ENCODE measurements at places on chromosomes 2 and 18.
A peak's percentile ranks its signal among the peaks of the same experiment; 100 is the strongest.

GRCh38 chr2:220708366-220708765 is 863.7 kb downstream of the EPHA4 start:
- peak; percentile 61 for DNase-seq

GRCh38 chr18:68574311-68574710 is 140.6 kb downstream of the TMX3 start:
- no peak for DNase-seq

GRCh38 chr2:113157118-113157896 is 16.5 kb upstream of the PSD4 start:
- no peak for DNase-seq

DNA sequence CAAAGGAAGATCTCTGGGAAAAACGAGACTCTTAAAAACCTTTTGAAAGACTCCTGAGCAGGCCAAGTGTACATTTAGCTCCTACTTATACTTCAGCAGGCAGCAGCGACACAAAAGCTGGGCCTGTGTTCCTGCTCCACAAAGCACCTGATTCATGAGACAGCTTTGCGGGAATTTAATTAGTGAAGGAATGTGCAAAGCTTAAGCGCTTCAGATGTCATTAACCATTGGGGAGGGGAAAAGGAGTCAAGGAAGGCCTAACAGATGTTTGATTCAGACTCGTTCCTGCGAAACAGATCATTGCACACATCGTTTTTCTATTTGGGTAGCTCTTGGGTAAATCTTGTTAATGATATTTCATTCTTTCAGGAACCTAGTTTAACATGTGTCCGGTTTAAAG is 125.9 kb downstream of the MAIP1 start:
- DNase-seq, result no peak

DNA sequence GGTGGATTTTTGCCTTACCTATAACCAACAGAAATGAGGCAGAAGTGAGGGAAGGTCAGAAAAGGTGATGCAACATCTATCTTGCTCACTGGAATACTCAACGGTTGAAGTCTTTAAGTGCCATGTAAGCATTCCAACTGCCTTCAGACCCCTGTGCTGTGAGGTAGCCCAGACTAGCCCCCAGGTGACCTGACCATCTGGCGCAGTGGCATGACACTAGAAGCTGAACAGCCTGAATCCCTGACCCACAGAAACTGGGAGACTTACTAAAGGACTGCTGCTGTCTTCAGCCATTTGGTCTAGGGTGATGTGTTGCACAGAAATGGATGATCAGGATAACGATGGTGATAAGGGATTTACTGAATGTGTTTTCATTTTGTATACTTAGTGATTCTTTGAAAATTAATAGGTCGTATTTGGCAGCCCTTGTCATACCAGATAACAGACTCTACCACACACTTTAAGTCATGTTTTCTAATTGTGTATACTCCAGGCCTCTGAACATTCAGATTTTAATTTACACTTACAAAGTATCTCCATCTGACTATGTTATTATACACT is 161.5 kb downstream of the STK39 start:
- no peak for DNase-seq

GRCh38 chr2:58006952-58007284 is 39.7 kb upstream of the VRK2 start:
- no peak for DNase-seq

DNA sequence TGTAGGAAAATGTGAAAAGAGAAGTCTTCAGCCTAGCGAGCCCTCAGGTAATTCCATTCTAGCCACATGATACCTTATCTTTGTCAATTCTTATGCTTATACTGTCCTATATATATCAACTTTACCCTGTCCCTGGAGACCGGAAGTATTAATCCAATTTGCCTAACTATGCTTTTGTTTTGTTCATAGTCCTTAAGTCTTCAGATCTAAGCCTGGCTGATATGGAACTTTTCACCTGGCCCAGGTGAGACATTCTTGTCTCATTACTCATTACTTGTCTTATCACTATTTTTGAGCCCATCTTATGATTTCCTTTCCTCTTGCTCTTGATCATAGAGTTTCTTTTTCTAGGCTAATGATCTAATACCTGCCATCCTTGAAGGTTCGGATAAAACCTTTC is 194.1 kb upstream of the FANCL start:
- no peak for DNase-seq

GRCh38 chr2:172928756-172929155 is 146.9 kb upstream of the MAP3K20 start:
- DNase-seq, result peak; percentile 59

DNA sequence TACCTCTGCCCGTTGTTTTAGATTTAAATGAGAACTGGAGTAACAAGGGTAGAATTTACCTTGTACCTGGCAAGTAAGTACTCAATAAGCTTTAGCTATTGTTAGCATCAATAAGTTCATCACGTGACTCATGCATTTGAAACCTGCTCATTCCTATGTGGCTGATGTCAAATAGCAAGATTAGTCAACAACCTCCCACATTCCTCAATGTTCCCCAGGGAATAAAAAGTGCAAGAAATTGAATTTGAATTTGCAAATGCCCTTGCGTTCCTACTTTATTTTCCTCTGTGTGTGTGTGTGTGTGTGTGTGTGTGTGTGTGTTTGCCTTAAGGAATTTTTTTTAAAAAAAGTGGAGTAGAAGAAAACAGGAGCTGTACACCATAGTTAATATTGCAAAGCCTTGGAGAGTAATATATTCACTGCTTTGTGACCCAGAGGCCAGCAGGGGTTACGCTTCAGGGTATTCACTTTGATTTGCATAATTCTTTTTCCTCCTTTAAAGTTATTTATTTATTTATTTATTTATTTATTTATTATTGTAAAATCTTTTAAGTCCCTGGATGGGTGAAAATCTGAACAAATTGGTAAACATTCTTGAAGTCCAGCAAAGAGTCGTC is 43.9 kb upstream of the DNAH7 start:
- peak; percentile 68 for DNase-seq

DNA sequence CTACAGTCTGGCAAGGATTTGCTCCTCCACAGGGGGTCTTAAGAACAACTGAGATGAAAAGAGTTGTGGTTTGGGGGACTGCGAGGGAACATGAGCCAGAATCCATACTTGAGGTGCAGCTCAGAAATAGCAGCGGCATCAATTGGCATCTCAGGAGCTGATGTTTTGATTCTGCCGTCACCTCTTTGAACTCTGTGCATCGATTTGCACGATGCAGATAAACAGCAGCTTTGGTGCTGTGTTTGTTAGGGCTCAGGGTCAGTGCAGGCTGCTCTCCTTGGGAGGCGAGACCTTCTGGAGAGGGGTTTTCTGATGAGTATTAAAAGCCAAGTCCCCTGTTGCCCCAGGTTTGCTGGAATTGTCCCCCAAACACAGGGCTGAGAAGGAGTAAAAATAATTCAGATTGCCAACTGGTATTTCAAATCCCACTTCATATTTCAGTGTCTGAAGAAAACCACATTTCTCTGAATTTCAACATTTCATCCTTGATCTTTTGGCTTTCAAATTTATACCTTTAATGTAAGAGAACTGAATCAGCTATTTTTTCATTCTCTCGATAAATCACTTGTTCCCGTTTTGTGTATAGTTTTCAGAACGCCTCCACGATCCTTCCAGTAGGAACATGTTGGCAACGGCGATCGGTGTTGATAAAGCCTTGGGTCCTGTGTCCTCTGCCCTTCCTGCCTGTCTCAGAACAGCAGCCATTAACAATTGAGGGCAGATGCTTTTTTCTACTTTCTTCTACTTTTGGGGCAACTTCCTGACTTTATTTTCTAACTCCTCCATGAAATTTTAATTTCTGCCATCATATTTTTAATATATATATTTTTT is 65.0 kb downstream of the RAB31 start:
- no peak for DNase-seq

DNA sequence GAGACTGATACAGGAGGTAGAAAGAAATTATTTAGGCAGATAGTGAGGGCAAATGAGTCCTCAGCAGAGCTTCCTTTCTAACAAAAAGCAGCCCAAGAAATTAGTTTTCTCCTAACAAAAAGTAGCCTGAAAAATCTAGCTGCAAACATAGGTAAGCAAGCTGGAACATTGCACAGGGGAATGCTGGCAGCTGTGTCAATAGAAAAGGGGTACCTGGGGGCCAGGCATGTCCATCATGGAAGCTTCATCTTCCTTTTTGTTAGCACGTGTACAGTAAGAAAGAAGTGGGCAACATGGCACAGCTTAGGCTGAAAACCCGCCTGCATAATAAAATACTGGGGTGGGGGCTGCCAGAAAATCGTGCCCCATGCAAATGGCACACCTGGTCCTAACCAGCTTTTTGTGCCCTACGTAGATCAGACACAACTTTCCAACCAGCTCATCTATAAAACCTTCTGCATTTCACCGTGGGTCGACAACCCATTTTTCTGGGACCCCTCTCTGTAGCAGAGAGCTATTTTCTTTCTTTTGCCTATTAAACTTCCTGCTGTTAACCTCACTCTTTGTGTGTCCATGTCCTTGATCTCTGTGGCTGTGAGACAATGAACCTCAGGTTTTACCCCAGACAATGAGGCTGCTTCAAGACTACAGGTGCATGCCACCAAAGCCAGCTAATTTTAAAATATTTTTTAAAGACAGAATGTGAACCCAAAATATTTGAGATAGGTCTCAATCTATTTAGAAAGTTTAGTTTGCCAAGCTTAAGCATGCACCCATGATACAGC is 6.6 kb upstream of the MTHFD2 start:
- no peak for DNase-seq

GRCh38 chr2:103977668-103978067 is 876.2 kb upstream of the POU3F3 start:
- peak; percentile 3 for DNase-seq

- no peak for DNase-seq
Observed at GRCh38 chr18:12085786-12086185, 7.9 kb upstream of the ANKRD62 start.

DNA sequence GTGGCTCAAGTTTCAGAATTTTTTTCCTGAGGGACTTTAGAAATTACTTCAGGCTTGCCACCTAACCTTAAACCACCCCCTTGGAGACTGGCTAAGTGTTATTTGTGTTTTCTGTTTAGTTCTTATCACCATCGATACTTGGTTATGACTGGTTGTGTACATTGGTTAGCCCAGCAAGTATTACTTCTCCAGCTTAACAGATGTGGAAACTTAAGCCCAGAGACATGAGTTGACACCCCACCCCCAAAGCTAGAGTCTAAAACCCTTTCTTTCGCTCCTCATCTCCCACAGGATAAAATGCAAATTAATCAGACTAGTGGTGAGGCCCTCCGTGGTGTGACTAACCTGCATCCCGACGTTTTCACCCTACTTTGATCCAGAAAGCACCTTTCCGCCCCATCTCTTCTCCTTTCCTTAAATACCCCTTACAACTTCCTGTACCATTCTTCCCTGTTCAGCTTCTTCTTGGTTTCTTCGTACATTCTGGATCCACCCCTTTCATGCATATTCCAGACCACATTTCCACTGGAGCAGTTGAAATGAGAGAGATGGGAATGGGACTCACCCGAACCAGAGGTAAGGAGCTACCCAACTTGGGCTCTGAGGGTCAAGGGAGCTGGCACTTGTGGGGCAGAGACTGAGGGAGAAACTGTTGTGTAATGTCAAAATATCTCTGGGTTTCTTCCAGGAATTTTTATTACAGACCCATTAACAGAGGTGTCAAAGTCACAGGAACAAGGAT is 819 bp upstream of the MAP3K2 start:
- no peak for DNase-seq

DNA sequence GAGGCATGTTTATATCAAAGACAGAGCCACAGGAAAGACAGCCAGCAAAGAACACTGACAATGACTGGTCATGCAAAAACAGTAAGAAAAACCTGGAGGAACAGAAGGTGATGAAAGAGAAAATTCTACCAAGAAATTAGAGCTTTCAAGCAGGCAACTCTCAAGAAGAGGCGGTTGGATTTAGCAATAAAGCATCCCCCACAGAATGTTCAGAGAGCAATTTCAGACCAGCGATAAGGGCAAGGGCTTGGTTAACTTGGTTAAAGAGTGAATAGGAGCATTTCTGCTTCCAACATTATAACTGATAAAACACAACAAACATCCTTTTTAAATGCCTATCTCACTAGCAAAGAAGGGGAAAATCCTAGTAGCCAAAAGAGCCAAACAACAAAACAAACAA is 68.0 kb upstream of the NCKAP5 start:
- DNase-seq, result peak; percentile 25

DNA sequence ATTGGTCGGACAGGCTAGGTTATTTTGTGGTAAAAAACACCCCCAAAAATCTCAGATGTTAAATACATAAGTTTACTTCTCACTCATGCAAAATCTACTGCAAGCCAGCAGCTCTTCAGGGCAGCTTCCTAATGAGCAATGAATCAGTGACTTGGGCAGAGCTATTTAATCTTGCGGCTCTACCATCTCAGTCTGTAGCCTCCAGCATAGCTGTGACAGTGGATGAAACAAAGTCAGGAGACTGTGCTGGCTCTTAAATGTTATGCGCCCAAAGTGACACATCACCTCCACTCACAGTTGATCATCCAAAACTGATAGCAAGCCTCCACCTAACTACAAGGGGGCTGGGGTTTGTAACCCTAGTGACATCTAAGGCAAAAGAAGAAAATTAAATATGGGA is 571.9 kb downstream of the METTL4 start:
- DNase-seq, result no peak

GRCh38 chr2:215590010-215590745 is 154.3 kb upstream of the FN1 start:
- DNase-seq, result no peak

DNA sequence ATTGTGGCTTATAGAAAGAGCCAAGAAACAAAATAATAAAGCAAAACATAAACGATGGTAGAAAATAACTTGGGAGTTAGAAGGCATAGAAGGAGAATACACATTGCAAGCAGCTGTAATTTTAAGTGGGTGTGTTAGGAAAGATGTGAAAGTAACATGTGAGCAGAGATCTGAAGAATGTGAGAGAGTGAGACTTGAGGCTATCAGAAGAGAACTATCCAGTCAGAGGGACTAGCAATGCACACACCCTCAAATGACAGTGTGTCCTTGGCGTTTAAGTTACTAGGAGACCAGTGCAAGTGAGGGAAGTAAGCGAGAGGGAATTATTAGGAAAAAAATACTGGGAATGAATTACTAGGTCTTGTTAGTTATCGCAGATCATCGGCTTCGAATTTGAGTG is 304.9 kb downstream of the DSEL start:
- DNase-seq, result no peak

GRCh38 chr2:65724752-65725151 is 292.4 kb upstream of the SPRED2 start:
- no peak for DNase-seq

GRCh38 chr2:40128796-40129195 is 323.1 kb downstream of the SLC8A1 start:
- DNase-seq, result no peak

- peak; percentile 55 for DNase-seq
Observed at GRCh38 chr2:47221039-47221438, 65.9 kb upstream of the STPG4 start.

DNA sequence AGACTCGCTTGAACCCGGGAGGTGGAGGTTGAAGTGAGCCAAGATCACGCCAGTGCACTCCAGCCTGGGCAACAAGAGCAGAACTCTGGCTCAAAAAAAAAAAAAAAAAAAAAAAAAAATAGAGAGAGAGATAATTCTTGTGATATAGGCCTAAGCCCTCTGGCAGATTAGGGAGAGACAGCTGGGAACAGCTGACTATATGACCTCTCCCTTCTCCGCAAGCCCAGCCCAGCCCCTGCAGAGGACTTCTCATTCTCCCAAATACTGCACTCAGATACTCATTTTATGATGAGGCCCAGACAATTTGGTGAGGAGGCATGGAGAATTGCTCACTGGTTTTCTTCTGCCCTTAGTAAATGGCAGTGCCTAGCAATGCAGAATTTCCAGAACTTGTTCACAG is 262.0 kb downstream of the HAUS1 start:
- no peak for DNase-seq

- peak; percentile 88 for DNase-seq
Observed at GRCh38 chr2:25078170-25079049, 36.5 kb downstream of the EFR3B start.

- DNase-seq, result peak; percentile 13
Observed at GRCh38 chr2:176682278-176682677, 413.0 kb downstream of the MTX2 start.
